IPS DF 19.7 (cell line): ENCODE measurements at places on chromosomes 16 and 17.

DNA sequence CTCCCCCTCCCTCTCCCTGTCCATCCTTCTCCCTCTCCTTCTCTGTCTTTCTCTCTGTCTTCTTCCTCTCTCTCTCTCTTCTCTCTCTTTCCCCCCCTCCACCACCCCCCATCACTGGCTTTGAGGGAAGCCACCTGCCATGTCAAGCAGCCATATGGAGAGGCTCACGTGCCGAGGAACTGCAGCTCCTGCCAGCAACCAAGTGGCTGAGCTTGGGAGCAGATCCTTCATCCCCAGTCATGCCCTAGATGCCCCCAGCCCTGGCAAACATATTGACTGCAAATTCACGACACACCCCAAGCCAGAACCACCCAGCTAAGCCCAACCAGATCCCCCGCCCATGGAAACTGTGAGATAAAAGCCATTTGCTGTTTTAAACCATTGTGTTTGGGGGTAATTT is 40.9 kb upstream of the RBFOX3 start:
- no peak for DNase-seq

GRCh38 chr16:2467528-2468232 is 3.4 kb upstream of the NTN3 start:
- DNase-seq = no peak

GRCh38 chr17:10756185-10756584 is 26.4 kb upstream of the TMEM220 start:
- DNase-seq = no peak

DNA sequence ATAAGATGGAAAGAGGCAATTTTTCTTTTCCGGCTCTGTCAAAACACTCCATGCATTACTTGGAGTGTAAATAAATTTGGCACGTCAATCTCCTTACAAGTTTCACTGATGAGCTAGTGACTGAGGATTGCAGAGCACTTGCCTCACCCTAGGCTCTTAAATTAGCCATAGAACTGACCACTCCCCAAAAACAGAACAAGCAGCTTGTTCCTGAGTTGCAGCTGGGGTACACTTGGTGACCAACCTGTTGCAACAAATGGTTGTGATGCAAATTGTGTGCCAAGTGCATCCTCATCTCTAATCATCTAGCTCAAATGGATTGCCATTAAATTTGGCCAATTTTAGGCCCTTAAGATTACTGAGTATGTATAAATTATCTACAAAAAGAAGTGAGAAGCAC is 67.0 kb downstream of the CACNG1 start:
- no peak for DNase-seq

DNA sequence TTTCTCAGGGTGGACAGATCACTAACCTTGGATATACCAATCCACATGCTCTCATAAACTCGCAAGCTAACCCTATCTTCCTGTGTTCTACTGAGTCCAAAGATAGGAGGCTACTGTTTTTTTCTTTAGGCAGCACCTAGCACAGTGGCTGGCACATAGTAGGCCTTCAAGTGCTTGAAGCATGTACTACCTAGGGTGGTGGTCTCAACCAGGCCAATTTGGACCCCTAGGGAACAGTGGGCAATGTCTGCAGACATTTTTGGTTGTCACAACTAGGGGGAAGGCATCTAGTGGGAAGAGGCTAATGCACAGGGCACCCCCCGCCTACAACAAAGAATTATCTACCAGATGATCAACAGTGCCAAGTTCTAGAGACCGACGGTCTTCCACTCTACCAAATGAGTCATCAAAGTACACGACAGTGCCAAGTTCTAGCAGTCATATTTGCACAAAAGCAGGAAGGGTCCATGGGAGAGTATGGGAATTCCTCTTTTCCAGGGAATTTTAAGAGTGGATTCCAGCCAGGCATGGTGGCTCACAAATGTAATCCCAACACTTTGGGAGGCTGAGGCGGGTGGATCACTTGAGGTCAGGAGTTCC is 390.3 kb downstream of the SLC39A11 start:
- DNase-seq = no peak
